ENCODE measurements at places on chromosomes 5 and 9.

GRCh38 chr9:24738421-24738961 is 192.8 kb upstream of the IZUMO3 start:
- DNase-seq, result no peak

GRCh38 chr5:105460721-105461120 is 1898.1 kb upstream of the NUDT12 start:
- DNase-seq, result no peak

DNA sequence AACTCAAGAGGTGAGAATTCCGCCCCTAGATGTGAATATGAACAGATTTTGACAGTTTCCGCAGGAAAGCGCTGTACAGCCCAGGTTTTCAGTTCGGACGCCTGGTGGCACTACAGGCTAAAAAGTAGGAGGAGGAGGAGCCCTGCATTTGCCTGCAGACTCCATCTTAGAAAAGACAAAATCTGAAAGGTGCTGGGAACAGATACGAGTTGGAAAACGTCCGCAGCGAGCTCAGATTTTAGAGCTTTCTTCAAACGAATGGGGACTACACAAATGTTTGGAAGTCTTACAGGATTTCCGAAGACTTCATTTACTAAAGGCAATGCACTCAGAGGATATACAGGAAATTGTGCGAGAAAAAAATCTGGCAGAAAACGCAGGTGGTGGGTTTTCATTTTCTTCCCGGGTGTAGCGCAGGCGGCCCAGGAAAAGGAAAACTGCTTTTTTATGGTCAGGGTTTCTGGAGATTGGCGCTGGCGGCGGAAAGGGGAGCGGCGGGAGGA is 9.9 kb upstream of the PCDHB2 start:
- DNase-seq, result no peak

DNA sequence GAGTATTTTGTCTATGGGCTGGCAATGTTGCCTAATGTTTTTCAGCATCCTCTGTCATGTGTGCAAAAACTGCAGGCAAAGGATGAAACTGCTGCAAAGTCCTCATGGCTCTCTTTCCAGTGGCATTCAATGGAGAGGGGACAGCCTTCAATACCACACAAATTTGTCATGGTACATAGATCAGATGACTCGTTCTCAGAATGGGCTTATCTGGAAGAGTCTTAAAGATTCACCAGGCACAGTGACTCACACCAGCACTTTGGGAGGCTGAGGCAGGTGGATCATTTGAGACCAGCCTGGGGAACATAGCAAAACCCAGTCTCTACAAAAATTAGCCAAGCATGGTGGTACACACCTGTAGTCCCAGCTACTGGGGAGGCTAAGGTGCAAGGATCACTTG is 5.3 kb downstream of the CDKN2AIPNL start:
- DNase-seq, result no peak

GRCh38 chr9:2377117-2377516 is 244.5 kb upstream of the VLDLR start:
- no peak for DNase-seq

- no peak for DNase-seq
These were observed 18.7 kb upstream of the NRARP start for GRCh38 chr9:137320555-137321384.

- DNase-seq, result no peak
These were observed 159.5 kb downstream of the PLK2 start for GRCh38 chr5:58300346-58300895.

DNA sequence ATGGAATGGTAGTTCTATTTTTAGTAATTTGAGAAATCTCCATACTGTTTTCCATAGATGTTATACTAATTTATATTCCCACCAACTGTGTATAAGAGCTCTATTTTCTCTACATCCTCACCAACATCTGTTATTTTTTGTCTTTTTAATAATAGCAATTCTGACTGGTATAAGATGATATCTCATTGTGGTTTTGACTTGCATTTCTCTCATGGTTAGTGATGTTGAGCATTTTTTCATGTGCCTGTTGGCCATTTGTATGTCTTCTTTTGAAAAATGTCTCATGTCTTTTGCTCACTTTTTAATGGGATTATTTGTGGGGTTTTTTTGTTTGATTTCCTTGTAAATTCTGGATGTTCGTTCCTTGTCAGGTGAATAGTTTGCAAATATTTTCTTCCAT is 154.4 kb downstream of the ZSWIM6 start:
- DNase-seq, result no peak

DNA sequence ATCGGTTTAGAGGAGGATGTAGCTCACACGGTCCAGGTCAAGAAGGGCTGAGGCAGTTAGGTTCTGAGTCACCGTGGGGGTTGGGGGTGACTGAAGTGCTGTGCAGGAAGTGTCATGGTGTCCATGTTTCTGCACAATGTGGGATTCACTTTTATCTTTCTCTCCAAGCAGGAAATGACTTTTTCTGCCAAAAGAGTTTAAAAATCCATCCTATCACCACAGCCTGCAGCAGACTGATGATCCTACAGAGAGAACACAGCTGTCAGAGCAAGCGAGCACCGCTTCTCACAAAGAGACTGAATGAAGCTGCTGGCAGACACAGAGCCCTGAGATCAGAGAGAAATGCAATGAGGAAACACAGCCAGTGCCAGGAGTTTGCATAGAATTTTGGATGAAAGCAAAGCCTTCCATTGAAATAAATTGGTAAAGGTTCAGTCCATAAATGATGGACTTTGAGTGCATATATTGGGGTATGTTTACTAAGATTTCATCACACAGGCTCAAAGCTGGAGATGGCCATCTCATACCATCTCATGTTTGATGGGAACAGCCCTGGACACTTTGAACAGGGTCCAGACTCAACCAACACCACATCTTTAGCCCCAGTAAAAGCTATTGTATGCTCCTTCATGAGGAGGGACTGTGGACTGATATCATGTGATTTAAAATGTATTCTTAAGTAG is 213.9 kb upstream of the FBXL7 start:
- DNase-seq, result no peak

- peak; percentile 94 for DNase-seq
These were observed 83.0 kb upstream of the FREM1 start for GRCh38 chr9:14993061-14993800.

- DNase-seq, result no peak
These were observed 316.1 kb downstream of the TLE1 start for GRCh38 chr9:81373294-81373693.

GRCh38 chr5:112583166-112583565 is 154.5 kb upstream of the APC start:
- DNase-seq, result no peak

GRCh38 chr5:32308946-32309345 is 3.8 kb downstream of the MTMR12 start:
- no peak for DNase-seq

DNA sequence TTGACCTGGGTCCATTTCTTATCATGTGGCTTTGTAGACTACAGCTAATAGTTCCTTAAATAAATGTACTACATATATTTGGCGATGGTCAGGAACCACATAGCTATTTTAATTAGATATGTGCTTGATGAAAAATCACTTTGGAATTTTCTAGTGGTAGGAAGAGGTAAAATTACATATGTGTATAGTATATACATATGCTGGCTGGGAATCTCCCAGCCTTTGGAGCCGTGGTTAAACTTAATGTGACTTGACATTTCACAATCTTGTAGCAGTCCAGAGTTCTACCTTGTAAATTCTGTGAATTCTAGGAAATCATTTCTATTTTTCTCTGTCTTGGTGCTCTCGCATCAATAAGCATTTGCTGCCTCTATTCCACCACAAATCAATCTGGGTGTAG is 565.0 kb downstream of the DMRTA1 start:
- no peak for DNase-seq

- no peak for DNase-seq
These were observed 307.2 kb downstream of the GADD45G start for GRCh38 chr9:89911721-89912604.

DNA sequence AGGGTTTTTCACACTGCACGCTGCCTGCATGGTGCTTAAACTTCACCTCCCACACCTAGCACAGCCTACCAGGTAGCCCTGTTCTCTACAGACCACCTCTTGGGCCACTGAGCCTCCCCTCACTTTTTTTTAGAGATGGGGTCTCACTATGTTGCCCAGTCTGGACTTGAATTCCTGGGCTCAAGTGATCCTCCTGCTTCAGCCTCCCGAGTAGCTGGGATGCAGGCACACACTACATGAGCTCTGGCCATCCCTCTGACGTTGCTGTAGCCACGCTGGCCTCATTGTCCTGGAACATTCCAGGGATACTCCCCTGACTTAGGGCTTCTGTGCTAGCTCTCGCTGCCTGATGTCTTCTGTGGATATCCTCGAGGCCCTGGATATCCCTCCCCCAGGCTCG is 7.2 kb upstream of the CACFD1 start:
- DNase-seq, result no peak

DNA sequence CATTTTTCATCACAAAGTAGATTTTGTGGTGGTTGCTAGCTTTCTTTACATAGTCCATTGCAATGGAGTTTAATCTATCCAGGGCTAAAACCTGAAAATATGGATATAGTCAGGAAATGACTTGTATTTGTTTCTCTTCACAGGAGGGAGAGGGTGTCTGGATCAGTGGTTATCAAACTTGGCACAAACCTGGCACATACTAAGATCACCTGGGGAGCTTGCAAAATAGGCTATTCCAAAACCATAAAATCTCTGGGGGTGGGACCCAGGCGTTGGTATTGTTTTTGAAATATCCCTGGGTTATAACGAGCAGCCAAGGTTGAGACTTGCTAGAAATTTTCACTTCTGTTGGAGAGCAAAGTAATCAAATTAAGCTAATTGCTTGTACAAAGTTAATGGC is 179.9 kb downstream of the PCSK1 start:
- DNase-seq, result no peak

- no peak for DNase-seq
These were observed 559.9 kb downstream of the PSAT1 start for GRCh38 chr9:78856781-78857180.

DNA sequence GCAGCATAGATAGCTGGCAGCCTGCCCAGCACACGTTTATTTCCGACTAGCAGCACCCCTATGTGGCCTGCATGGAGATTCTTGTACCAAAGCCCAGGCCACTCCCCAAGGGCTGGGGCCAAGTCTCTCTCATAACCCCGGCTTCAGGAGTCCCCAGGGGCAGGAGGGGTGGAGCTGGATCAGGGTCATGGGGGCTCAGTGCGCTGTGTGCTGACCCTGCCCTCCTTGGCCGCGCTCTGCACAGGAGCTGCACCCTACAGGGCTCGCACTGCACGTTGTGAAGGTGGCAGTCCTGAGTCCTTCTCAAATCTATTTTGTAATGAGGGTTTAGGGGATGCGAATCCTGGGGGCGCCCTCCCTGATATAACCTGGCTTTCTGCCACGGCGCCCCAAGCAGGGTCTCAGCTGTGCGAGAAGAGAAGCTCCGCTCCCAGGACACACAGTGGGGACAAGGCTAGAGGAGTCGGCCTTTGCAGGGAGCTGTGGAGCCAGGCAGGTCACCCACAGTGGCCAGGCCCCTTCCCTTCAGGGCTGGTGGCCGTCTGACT is 28.6 kb downstream of the NKD2 start:
- DNase-seq, result no peak

DNA sequence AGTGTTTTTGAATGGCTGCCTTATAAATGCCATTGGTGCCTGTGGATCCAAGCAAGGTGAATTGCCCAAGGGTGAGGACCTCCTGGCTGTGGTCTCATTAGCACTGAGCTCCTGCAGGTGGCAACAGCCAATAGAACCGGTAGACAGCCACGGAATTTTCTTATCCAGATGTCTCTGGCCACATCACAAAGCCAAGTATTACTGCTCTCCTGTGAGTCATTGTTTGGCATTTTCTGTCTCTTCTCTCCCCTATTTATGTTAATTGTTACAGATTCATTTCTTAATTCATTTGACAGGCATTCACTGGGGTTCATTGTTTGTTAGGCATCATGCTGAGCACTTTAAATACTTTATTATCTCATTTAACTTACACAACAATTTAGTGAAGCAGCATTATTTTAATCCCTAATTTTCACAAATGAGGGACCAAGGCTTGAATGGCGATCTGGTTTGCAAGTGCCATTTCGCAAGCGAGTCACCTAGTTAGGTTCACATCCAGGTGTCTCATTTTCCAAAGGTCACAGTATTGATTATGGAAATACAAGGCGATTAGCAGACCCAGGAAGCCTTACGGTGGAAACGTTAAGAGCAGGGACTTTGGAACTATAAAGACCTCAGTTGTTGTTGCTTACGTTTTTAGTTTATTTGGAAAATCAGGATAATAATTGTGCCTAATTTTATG is 58.2 kb upstream of the DPYSL3 start:
- DNase-seq, result no peak

DNA sequence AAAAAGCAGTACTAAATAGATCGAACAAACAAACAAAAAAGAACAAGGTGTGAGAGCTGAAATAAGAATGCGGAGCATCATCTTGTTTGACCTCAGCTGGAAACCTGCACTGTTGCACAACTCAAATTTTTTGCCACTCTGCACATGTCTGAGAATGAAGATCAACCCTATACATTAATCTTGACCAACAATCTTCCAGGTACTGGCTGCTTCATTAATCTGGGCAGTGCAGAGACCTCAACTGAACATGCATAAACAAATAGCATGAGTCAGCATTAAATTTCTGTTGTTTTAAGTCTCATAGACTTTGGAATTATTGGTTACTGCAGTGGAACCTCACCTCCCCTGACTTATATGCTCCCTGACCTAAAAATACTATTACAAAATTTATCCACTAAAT is 114.6 kb upstream of the FTMT start:
- DNase-seq, result no peak

DNA sequence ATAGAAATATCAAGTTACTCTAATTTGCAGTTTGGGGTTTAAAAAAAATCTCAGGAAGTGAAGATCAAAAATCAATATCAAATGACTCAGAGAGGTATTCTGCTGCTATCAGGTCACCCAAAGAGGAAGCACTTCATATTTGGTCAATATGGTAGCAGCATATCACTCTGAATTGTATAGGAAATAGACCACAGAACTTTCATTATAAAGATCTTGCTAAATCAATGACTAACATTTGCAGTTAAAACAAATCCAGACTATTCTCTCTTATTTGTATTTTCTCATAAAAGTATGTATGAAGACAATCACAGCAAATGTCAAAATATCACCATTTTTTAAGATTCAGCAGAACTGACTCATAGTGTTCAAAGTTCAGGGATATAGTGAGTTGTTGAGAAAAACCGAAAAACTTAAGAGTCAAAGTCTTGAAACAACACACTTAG is 105.8 kb upstream of the PCSK1 start:
- DNase-seq, result no peak
